H54 (cell line): ENCODE measurements at places on chromosomes 16 and 17.

DNA sequence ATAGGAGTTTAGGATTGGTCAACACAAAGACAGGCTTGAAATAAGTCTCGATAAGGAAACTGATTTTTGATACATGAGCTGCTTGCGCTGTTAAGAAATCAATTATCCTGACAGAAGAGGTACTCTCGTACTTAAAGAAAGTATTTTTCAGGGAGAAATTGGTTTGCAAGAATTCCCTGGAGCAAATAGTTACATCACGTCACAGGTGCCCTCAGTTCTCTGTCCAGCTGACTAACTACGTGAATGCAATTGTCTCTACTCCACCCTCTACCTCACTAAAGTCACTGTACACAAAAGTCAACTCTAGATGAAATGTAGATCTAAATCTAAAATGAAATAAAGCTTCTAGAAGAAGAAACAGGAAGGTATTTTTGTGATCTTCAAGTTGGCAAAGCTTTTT, 130.6 kb upstream of the KCNJ16 start:
- DNase-seq: no peak

- DNase-seq: no peak
These were observed 121.3 kb downstream of the TRIM37 start for GRCh38 chr17:58985367-58985766.

DNA sequence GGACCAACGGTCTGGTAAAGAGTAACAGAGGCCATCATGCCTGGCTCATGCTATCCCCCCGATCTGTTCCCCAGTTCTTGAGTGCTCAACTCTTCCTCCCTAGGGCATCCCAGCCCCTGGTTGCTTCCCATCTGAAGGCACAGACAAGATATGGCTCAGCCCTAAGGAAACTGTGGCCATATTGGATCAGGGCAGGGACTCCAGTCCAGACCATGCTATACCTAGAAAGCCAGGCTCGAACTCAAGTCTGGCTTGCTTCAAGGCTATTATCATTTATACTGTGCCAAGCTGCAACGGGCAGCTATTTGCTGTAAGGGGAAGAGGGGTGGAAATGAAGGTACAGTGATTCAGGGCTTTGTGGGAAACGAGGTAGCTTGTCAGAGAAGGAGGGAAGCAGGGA, 2.8 kb downstream of the UBTF start:
- DNase-seq: no peak

DNA sequence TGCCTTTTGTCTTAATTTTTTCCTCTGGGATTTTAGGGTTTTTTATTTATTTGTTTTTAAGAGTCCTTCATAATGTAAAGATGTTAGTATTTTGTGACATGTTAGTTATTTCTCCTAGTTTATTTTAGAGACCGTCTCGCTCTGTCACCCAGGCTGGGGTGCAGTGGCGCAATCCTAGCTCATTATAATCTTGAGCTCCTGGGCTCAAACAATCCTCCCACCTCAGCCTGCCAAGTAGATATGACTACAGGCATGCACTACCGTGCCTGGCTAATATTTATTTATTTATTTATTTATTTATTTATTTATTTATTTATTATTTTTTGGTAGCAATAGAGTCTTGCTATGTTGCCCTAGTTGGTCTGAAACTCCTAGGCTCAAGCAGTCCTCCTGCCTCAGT, 37.4 kb upstream of the ARHGAP17 start:
- DNase-seq: no peak

GRCh38 chr16:25872369-25873070, 180.8 kb downstream of the HS3ST4 start:
- DNase-seq: no peak
